ENCODE measurements at places on chromosomes 4 and X. TPM values are rescaled to one million over a fixed set of nuclear protein-coding genes. Genes with fewer than 3 reads are reported as not detected.

DNA sequence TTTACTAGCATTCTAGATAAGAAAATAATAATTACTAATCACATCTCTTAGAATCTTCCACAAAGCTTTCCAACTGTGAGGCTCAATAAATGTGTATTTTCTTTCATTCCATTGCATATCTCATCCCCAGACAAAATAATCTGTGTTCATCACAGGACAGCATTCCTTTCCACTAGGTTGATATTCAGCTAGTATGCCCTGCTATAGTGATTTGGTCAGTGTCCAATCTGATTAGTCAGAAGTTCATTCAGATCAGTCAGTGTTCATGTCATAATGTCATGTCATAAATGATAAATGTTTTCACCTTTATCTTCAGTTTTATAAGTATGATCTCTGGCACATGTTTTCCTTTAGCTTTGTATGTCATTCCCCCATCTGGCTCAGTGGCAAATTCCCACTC is 611.4 kb downstream of the KCTD8 start:
- no peak for DNase-seq

DNA sequence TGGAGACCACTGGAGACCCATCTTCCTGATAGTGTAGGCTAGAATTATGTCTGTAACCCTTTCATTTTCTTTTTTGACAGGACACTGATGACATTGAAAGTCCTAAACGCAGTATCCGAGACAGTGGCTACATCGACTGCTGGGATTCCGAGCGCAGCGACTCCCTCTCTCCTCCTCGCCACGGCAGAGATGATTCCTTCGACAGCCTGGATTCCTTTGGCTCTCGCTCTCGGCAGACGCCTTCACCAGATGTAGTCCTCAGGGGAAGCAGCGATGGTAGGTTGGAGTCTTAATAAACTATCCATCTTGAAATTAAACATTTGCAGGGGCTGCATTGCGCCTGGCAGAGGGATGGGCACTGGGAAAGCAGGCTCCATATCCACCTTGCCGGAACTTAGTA is 75.4 kb downstream of the LIMCH1 start:
- DNase-seq, result no peak

DNA sequence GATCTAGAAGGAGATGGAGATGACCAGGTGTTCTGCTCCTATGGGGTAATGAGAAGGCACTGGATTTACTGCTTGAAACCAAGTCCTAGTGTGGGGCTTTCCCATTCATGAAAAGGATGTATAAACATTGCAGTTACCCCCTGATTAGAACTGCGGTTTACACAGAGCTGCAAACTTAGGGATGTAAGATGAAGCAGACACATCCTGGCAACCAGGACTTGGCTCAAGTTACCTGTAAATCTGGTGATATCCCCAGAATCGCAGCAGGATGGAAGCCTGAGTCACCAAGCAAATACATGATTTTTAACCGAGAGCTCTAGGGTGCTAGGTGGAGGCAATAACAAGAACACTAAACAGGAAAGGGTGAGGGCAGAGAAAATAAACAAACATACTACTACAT is 178.6 kb upstream of the MAMLD1 start:
- no peak for DNase-seq

DNA sequence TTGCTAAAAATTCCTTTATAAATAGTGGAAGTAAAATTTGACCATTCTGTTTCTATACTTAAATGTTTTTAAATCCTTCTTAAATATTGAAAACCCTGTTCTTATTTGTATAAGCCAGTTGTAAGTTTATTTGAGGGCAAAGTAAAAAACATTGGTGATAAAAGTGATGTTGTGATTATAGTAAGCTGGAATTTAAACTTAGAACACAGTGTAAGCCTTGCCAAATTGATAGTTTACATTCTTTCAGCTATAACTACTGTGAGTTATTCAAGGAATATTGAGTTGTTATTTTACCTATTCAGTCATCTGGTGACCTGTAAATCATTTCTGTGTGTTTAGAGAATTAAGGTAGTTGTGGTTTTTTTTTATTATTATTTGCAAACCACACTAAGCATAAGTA is 9.6 kb downstream of the YY2 start:
- DNase-seq, result no peak

- DNase-seq, result no peak
Observed at GRCh38 chr4:119210775-119211174, 1.7 kb upstream of the USP53 start.

DNA sequence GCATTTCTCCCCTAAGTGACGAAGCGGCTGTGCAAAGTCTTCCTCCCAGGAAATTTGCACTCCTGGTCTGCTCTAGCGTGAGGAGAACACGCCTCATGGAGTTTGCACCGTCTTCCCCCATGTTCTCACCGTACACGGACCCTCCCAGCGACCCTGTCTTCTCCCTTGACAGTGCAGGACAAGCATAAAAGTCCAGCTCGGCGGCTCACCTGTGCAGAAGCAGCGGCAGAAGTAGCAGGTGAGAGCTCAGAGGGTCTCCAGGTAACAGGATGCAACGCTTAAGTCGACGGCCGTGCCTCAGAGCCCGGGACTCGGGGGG is 314 bp downstream of the P2RY8 start:
- no peak for DNase-seq

DNA sequence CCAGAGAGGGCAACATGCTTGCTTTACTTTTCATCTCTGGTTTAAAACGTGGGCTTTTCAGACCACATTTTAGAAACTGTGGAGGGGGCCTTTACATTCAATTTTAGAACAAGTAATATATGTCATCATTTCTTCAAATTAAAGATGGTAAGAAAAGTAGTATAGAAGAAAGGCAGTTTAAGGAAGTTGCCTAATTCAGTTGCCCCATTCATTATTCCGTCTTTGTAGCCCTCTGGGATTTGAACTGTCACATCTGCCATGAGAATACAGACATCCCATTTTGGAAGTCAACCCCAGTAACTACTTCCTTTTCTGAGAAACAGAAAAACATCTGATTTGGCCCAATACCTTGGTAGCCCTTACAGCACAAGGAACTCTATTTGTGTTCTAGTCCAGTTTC is 61.2 kb downstream of the PASD1 start:
- DNase-seq, result no peak

DNA sequence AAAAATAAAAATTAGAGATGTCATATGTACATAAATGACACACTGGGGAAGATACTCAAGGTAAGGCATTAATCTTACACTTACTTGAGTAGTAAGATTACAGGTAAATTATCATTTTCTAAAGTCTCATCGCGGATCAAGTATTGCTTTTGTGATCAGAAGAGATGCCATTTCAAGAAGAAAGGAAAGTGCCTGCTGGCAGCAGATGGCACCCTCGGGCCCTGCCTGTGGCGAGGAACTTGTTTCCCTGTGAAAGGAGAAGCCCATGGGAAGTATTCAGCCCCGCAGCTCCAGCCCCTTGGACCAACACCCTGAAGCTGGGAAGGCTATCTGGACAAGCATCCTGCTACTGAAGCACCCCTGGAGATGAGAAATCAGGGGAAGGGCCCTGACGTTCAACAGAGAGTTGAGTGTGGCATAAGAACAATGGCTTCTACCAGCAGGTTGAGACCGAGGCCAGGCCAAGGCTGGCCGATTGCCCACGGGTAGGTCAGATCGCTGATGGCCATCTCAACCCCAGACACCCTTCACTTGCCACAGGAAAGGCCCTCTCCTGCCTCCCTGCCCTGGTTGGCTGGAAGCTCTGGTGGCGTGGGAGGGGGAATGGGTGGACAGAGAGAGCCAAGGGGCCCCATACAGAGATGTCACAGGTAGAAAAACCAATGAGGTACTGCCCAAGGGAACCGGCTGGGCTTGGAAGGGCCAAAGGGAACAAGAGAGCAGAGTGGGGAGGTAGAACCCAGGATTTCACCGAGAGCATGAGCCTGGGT is 18.8 kb upstream of the MXD4 start:
- DNase-seq, result no peak

DNA sequence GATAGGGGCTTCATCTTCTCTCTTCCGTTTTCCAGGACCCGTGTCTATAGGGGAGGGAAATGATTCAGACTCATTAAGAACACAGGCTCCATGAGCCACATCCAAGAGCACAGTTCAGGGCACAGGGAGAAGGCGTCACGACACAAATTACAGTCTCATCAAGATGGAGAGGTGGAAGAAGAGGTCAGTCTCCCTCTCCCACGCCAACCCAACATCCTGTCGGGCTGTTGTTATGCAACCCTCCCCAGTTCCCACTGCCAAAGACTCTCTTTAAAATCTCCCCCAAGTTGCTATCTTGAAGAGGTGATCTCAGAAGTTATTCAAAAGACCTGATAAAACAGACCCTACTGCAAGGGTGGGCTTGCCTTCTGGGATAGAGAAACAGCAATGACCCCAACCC is 12.6 kb downstream of the ZMYM3 start:
- DNase-seq, result no peak

The SAGE1 gene
- total RNA-seq, result not detected

The S100P gene
- total RNA-seq, result not detected

The OTC gene
- not detected for total RNA-seq
